ENCODE measurements at places on chromosomes 11 and 22. TPM values are rescaled to one million over a fixed set of nuclear protein-coding genes. Genes with fewer than 3 reads are reported as not detected.

TUG1 gene
- 66.6 TPM for total RNA-seq

MED17 gene
- total RNA-seq: 23.9 TPM

- peak; percentile 92 for DNase-seq
Measured at GRCh38 chr11:18588297-18589252, at the start of gene UEVLD. Gene UEVLD, minus strand, starts transcription at chr11:18588734. Its CDS starts 80 bp downstream, at chr11:18588654.

DNA sequence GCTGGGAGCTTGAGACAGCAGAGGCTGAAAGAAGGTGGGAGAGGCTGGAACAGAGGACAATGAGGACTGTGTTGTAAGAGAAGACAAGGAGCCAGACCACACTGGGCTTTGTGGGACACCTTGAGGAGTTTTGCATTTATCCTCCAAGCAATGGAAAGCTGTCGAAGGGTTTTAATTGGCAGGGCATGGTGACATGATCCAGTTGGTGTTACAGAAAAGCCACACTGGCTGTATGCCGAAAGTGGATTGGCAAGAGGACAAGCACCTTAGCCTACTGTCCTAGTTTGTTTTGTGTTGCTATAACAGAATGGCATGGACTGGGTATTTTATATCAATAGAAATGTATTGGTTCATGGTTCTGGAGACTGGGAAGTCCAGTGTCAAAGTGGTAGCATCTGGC is 14.0 kb upstream of the APLNR start:
- no peak for DNase-seq

GRCh38 chr22:30828187-30829155 is 133.8 kb downstream of the OSBP2 start:
- no peak for DNase-seq

DNA sequence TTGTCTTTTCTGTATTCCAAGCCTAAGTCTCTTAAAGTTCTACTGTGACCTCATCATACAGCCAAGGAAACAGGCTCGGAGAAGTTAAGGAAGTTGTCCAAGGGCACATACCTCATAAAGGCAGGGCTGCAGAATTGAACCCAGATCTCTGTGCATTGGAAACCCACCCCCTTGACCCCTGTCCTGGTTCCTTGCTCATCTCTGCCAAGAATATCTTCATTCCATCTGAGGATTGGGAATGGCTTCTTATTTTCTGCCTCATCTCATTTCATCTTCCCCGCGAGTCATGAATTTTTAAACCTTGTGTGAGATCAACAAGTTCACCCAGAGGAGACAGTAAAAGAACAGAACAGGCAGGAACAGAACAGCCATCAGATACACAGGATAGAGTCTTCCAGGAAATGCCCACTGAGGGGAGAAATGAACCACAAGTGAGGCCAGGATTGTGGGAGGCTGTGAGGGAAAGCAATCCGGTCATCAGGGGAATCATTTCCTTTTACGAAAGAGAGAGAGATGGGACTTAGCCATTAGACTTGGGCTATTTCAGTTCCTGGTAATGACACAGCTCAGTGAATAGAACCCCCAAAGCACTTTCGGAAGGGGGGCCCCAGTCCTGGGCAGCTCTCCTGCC is 34.4 kb upstream of the LRRC10B start:
- no peak for DNase-seq

DNA sequence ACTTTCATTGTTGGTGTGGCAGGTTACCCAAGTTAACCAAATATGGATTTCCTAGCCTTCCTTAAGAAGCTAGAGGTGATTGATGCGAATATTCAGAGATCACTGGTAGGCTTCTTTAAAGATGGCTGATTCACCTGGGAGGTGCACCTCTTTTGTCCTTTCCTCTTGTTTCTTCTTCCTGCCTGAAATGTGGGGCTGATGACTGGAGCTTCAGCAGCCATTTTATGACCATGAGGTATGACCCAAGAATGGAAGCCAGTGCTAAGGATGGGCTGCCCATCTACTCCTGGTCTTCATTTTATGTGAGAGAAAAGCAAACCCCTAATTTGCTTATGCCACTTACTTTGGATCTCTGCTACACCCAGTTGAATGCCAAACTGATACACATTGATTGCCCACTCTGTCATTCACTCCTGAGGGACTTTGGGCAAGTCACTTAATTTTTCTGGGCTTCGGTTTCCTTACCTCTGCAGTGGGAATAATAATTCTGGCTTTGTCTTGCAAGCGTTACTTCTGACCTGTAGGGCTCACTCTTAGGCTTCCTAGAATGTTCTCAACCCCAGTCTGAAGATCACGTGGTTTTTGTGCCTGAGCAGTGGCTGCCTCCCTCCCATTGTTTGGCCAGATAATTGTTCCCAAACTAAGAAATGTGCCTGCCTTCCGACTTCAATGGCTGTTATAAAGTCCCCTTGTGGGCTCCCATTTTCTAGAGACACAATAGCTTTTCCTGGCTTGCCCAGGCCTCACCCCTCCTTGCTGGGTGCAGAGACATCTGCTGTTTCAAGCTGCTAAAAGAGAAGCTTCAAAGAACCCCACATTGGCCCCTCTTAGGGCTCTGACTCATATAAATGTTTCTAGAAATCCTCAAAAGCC is 243.1 kb downstream of the ST3GAL4 start:
- no peak for DNase-seq

DNA sequence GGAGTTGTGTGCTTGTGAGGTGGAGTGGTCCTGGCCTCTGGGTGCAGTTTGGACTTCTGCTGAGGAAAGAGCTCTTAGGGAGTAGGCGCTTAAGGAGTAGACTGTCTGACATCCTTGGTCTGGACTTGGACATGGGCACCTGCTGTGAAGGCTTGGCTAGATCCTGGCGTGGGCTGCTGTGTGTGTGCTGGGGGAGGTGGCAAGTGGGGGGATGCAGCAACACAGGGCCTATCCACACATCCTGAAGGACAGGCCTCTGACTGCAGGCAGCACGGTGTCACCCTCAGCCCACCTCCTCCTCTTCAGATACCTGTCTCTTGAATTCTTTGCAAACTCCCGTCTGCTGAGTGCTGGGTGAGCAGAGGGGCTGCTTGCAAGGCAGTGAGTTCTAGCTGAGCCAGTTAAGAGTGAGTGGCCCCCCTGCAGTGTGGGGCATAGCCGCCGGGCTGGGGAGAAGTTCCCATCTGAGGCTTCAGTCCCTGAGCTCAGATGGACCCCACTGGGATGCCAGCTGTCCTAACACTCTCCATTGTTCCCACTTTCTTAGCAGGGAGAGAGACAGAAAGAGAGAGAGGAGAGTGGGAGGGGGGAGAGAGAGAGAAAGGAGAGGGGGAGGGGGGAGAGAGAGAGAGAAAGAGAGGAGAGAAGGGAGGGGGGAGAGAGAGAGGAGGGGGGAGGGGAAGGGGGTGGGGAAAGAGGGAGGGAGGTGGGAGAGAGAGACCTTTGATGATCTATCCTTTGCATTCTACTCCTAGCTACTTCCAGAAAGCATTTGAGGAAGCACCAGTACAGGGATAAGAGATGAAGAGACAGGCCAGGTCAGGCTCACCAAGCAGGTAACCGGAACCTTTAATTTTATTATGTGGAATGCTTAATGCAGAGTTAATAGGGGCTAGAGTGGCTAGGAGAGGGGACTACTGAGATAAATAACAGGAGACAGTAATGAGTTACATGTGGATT is 12.6 kb downstream of the SOX10 start:
- no peak for DNase-seq

GRCh38 chr11:866481-866880 is 23.8 kb downstream of the TSPAN4 start:
- no peak for DNase-seq

DNA sequence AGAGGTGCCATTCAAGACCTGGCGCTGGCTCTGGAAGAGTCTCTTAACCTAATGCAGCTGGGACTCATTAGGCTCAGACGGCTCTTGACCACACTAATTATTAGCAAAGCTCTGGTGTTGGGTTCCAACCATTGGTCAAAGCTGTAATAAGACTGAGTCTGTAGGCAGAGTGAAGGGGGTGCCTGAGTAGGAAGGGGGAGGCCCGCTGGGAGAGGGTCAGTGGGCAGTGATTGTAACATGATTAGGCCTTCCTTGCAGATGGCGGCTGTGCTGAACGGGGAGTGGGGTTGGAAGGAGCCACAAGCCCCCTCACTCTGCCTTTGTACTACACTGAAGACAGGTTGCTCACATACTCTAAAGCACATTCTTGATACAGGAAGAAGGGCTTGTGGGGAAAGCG is 5.2 kb downstream of the SRPRA start:
- DNase-seq: no peak

NXPE1 gene
- 217 TPM for total RNA-seq

SERPING1 gene
- total RNA-seq: 18.7 TPM

DNA sequence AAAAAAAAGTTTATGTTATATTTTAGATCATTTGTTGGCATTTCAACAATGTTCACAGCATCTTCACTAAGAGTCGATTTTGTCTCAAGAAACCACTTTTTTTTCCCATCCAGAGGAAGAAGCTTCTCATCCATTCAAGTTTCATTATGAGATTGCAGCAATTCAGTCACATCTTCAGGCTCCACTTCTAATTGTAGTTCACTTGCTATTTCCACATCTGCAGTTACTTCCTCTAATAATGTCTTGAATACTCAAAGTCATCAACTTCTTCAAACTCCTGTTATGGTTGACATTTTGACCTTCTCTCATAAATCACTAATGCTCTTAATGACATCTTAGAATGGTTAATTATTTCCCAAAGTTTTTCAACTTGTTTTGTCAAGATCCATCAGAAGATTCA is 61.3 kb upstream of the CHORDC1 start:
- DNase-seq: no peak

DNA sequence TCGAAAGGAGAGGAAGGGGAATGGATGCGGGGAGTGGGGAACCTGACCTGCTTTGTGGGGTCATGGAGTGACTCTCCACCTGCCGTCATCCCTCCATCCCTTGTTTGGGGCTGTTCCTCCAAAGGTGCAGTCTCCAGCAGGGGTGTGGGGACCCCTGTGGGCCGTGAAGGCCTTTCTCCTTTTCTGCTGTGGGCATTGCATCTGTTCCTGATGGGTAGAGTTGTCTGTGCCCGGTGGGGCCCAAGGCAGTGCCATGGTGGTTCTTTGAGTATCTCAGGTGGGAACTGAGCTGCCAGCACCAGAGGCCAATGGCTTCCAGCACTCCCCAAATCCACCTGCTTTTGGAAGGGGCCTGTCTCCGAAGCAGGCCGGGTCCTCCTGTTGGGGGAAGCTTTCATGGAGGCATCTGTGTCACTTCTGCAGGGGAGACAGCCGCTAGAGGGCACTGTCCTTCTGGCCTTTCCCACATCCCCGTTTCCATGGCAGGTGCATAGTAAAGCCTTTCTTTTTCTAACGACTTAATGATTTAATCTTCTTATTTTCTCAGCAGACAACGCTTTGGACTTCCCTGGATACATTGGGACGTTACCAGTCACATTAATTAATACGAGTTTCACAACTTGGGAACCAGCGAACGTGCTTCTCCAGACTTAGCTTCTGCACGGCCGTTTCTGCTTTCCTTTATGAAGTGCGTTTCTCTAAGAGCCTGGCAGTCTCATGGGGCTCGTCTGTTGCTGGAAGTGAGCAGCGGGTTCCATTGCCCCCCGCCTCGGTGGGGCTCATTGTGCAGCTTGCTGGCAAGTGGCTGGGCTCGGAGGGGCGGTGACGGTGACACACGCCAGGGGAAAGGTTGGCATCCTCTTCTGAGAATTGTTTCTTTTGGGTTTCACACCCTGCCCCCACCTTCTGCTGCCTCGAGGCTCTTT is 57.1 kb downstream of the PARVB start:
- peak; percentile 66 for DNase-seq

DNA sequence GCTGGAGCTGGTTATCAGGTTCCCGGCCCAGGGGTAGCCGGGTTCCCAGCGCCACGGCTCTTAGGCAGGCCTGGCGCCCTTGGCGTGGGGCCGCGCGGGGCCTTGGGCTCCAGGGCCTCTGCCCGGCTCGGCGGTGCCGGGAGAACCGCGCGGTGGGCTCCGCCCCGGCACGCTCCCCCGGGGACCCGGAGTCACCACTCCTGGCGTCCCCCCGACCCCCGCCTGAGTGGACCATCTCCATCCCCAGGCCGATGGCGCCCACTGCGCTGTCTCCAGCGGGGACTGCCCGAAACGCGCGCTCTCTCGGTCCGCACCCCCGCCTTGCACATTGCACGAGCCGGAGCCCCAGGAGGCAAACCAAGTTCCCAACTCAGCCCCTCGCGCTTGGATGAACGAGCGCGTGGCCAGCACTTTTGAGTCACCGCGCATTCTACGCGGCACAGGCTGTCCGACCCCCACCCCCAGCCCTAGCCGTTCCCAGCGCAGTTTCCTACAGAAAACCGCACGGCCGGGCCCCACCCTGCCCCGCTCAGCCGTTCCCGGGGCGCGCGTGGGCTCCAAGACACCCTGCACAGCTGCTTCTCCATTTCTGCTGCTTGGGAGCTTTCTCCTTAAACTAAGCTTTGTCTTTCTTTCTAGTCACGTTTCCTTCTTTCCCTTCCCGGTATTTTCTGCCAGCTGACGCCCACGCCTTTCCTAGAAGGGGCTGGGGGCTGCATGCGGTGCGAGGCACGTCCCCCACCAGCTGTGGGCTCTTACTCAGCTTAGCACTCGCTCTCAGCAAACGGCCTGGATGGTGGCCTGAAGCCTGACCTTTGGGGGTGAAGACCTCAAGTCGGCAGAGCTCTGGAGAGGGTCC is 650 bp upstream of the CHID1 start:
- peak; percentile 39 for DNase-seq

DNA sequence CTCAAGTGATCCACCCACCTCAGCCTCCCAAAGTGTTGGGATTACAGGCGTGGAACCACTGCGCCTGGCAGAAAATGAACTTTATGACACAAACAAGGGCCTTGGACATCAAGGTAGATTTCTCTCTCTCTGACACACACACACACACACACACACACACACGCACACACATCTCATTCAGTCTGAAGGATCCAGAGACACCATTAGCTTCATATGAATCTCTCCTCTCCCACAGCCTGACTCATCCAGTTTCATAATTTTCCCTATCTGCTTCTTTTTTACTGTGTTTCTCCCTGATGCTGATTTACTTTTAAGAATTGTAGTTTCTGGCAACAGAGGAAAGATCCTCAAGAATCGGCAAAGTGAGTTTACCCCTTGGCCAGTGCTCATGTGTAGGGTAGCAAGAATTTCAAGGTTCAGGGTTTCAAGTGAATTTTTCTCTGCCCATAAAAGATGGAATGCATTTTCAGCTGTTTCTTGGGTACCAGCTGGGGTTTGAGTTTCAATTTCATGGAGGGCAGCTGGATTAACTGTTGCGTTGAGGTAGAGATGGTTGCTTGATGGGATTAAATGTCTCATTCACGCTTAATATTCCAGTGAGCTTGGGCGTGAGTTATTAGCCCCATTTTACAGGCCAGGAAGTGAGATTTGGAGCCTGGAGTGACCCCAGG is 3.5 kb downstream of the MYO18B start:
- no peak for DNase-seq

EIF1AD gene
- total RNA-seq: 27.8 TPM

All from colonic mucosa (tissue), 4 donors.